ENCODE measurements at places on chromosomes 12 and 14.
A peak's percentile ranks its signal among the peaks of the same experiment; 100 is the strongest.

DNA sequence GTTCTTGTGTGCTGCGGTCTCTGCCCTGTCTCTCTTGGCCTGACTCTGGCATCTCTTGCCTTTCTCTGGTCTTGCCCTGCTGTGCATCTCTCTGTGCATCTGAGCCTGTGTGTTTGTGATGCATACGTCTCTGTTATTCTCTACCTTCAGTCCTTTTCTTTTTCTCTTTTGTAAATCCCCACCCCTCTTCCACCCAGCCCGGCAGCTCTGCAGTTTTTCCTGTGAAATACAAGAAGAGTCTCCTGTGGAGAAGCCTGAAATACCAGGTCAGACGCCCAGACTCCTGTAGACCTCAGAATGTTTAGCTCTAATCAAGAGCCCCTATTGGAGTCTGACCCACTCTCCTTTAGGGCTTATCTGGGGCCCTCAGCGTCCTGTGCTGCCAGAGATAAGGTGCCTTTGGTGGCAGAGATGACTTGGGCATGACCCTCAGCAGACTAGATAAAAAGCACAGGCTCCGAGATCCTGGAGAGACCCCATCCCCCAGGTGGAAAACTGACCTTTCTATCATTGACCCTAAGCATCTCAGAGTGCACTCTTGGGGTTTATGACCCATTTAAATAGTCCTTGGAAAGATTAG lies 167.5 kb upstream of the SRRM4 start:
- no peak for DNase-seq

DNA sequence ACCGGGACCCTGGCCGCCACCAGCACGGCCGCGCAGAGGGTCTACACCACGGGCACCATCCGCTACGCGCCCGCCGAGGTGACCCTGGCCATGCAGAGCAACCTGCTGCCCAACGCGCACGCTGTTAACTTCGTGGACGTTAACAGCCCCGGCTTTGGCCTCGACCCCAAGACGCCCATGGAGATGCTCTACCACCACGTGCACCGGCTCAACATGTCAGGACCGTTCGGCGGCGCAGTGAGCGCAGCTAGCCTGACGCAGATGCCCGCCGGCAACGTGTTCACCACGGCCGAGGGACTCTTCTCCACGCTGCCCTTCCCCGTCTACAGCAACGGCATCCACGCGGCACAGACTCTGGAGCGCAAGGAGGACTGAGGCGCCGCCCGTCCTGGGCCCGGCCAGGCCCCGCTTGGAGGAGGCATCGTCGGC lies 150.1 kb downstream of the EGLN3 start:
- DNase-seq = no peak

DNA sequence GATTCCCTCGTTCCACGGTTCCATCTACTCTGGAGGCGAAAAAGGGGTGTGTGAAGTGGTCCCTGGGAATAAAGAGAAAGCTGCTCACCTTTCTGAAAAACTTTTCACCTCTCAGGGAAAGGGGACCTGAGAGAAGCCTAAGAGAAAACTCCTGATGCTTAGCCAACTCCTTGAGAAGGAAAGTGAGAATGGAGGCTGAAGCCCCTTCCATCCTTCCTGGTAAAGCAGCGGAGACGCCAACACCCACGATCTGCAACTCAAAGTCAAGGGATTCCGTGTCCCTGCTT lies 110.0 kb downstream of the ARF6 start:
- no peak for DNase-seq

DNA sequence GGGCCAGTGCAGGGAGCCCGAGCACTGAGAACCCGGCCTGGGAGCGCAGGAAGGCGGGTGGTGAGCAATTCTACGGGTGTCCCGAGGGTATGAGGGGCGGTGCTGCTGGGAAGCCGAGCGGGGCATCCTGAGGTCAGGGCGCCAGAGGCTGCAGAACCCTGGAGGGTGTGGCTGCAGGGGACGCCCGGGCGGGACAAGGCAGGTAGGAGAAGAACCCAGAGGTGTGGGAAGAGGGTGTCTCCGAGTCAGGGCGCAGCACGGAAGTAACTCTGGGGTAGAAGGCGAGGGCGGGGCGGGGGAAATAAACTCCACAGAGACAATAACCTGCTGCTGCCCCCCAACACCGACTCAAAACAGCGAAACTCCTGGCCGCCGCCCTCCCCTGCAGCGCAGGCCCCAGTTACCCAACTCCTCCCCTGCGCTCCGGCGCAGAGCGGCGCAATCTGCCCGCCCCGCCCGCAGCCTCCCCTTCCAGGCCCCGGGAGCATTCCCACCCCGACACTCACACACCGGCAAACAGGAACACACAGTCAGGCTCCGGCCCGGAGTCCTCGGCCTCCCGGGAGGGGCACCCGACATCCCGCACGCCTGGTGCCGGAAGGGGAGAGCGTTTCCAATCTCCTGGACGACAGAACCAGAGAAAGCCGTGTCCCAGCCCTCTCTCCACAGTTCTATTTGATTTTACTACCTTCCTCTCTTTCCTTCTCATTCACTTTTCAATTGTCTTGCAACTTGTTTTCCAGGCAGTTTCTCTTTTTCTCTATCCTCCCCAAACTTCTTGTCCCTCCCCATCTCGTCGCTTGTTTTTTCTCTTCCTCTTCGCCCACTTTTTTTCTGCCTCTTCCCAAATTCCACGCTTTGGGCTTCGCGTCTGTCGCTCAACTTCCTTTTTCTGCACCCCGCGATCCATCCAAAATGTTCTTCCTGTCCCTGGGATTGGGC lies 2.4 kb downstream of the HRK start:
- DNase-seq = no peak

- no peak for DNase-seq
These were observed 366.8 kb downstream of the VRK1 start for GRCh38 chr14:97164021-97164420.

- DNase-seq = no peak
These were observed 145.9 kb downstream of the DUSP6 start for GRCh38 chr12:89206390-89206789.

GRCh38 chr12:116920939-116921338 lies 10.2 kb downstream of the FBXW8 start:
- DNase-seq = no peak

GRCh38 chr12:89064780-89065179 lies 287.5 kb downstream of the DUSP6 start:
- no peak for DNase-seq

- DNase-seq = no peak
These were observed 11.0 kb downstream of the ZNF219 start for GRCh38 chr14:21087294-21088091.

DNA sequence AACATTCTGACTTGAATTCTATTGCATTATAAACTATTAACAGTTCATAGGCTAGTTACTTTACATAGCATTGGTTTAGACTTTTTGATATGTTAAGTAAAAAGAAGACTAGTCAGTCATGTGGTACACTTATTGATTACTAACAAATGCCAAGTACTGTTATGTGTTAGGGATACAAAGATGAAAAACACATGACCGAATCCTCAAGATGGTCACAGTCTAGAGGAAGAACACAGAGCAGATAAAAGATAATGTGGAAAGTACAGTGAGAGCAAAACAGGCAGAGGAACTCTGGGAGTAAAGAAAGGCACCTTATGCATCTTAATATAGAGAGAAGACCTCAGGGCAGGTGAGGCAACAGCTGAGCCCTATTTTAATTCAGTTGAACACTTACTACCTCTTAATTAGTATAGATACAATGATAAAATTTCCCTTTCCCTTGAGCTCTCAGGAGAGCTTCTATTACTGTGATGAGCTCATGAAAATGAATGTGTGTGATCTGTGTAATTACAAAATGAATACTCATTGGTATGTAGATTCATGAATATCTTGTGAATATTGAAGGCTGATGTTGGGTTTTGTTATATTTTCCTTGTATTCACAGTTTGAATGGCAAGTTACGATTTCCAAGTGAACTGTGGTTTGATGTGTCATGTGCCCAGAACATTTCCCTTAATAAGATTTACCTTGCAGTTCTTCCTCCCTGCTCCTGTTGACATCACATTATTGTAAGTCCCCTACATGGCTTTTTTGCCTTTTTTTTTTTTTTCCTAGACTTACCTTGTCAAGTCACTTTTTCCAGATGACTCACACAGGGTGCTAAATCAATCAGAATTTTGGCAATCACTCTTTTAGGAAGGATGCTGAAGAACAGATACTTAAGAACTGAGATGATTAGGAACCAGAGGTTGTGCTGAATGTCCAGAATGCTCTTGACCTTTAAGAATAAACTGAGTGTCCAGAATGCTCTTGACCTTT lies 29.5 kb upstream of the MSRB3 start:
- DNase-seq = no peak

- no peak for DNase-seq
These were observed 29.7 kb upstream of the BEGAIN start for GRCh38 chr14:100616854-100617409.

DNA sequence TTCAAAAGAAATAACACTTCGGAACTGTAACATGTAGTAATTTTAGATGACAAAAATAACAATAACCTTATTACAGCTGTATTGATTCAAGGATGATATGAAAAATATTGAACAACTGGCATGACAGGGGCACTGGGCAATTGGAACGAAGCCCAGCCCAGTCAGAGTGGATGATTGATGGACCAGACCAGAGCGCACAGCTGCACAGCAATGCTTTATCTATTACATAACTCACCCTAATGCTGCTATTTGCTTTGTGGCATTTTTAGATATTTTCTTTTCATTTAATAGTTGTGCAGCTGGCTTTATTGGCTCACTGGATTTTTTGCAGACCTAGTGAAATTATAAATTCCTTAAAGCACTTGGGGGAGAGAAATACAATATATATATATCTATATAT lies 26.9 kb upstream of the FERMT2 start:
- DNase-seq = no peak

GRCh38 chr14:70442750-70443149 lies 9.2 kb upstream of the ADAM21 start:
- no peak for DNase-seq

DNA sequence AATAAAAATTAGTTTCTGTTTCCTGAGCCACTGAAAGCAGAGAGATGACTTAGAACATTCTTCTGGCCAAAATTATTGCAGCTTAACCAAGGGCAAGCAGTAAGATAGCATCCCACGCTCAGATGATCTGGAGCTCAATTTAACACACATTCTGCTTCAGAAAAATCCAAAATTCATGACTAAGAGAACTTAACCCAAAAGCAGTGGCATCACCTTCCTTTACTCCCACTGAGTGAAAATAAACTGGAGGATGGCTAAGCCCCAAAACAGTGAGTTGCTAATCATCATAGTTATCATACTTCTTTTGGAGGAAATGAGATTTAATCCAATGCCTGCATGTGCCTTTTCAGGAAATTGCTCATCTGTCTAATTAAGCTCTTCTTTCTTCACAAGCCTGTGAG lies 195.4 kb downstream of the DUSP6 start:
- no peak for DNase-seq

DNA sequence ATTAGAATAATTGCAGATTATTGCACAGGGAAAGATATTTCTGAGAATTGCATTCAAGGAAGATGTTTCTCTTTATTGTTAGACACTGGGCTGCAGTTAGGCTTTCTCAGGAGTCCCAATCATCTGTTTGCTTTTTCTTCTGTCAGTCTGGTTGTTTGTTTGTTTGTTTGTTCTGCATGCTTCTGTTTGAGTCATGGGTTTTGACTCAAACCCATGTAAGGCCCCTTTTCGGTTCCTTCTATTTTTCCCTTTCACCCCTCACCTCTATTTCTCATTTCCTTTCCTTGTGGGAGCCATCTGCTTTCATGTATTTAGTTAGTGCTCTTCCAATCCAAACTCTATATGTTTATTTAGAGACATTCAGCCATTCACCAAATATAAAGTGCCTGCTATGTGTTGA lies 25.1 kb upstream of the CISTR start:
- no peak for DNase-seq

DNA sequence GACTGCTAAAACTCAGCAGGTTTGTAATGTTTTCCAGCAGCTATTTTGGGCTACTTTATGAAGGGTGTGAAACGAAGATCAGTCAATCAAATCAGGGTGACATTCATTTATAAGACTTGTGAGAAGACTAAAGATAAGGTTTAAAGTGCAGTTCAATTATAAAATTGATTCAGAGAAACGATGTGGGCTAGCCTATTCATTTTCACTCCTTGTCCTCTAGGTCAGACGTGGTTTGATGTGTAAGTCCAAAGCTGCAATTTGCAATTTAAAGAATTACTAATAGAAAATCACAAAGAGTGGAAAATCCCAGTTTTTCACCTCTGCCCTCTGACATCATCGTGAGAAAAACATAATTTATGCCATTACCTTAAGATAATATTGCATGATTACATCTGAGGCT lies 243.5 kb upstream of the NOVA1 start:
- DNase-seq = no peak

GRCh38 chr12:131116468-131117117 lies 162.9 kb downstream of the ADGRD1 start:
- DNase-seq = no peak

DNA sequence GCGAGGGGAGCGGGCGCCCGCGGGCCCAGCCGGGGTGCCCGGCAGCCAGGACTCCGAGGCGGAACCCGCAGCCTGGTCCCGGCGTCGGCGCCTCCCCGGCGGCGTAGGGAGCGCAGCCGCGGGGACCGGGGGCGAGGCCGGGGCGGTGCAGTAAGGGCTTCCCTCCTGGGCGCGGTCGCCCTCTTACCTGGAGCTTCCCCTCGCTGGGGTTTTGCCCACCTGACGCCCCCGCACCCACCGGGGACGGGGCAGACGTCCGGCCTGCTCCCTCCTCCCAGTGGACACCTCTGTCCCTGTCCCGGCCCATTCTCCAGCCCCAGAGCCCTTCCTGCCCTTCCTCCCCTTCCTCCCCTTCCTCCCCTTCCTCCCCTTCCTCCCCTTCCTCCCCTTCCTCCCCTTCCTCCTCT lies 413 bp upstream of the TUBA1C start:
- no peak for DNase-seq

GRCh38 chr14:38567703-38568102 lies 311.8 kb upstream of the CLEC14A start:
- DNase-seq = no peak

DNA sequence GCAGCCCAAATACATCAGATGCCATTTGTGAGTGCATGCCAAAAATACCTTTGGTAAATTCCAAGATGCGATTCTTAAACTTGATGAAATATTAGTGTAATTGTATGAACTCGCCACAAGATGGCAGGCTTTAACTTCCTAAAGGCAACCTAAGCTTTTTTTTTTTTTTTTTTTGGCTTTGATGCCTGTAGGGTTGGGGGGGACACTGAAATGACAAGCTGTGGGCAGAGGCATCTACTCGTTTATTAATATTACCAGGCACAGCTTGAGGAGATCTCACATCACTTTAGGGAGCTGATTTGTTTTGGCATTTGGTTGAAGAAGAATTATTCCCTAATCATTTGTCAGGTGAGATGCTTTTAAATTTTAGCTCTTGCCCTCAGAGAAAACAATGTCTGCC lies 126.7 kb upstream of the CCDC196 start:
- peak; percentile 50 for DNase-seq

GRCh38 chr12:106091446-106091820 lies 47.3 kb downstream of the NUAK1 start:
- no peak for DNase-seq

- no peak for DNase-seq
These were observed 1.9 kb downstream of the SGPP1 start for GRCh38 chr14:63725786-63726460.

GRCh38 chr12:105226219-105226618 lies 9.8 kb downstream of the APPL2 start:
- DNase-seq = peak; percentile 83

GRCh38 chr12:94783343-94783742 lies 133.0 kb upstream of the TMCC3 start:
- DNase-seq = no peak

GRCh38 chr12:10167599-10167998 lies 4.3 kb downstream of the OLR1 start:
- DNase-seq = no peak

- DNase-seq = no peak
These were observed 251.0 kb upstream of the FKBP4 start for GRCh38 chr12:2543801-2544200.

GRCh38 chr14:53306911-53307310 lies 153.8 kb upstream of the DDHD1 start:
- peak; percentile 16 for DNase-seq

GRCh38 chr14:102571043-102571442 lies 21.4 kb upstream of the RCOR1 start:
- no peak for DNase-seq

Data from AG04450 (cell line).